ENCODE measurements at places on chromosomes 1 and 21. TPM values are rescaled to one million over a fixed set of nuclear protein-coding genes. Genes with fewer than 3 reads are reported as not detected.

GRCh38 chr1:226632169-226632879 lies 83.8 kb downstream of the STUM start:
- DNase-seq: peak; percentile 16

GRCh38 chr1:199152676-199153075 lies 513.8 kb downstream of the PTPRC start:
- no peak for DNase-seq

GRCh38 chr21:17406202-17406601 lies 106.6 kb upstream of the CXADR start:
- no peak for DNase-seq

- no peak for DNase-seq
Measured at GRCh38 chr1:161001525-161001924, 19.4 kb downstream of the F11R start.

GRCh38 chr1:91697416-91697815 lies 188.5 kb downstream of the TGFBR3 start:
- DNase-seq: no peak

DNA sequence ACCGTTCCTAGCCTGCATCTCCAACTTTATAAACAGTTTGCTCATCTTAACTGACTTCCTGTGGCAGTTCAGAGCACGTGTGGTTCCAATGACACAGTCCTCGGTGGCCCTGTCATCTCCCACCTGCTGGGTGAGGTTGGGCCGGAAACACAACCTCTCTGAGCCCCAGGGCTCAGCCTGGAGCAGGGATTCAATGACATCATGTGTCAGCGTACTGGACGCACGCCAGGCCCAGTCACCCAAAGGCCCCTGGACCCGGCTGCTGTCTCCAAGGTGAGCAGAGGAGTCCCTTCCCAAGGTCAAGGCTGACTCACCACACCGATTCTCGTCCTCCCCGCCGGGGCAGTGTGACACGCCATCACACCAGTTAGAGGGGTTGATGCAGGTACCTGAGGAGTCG lies 19.9 kb downstream of the TMPRSS2 start:
- no peak for DNase-seq

- DNase-seq: peak; percentile 74
Measured at GRCh38 chr1:31739346-31739745, 24.8 kb downstream of the ADGRB2 start.

GRCh38 chr1:3669971-3670431 lies 17.7 kb downstream of the TP73 start:
- no peak for DNase-seq

DNA sequence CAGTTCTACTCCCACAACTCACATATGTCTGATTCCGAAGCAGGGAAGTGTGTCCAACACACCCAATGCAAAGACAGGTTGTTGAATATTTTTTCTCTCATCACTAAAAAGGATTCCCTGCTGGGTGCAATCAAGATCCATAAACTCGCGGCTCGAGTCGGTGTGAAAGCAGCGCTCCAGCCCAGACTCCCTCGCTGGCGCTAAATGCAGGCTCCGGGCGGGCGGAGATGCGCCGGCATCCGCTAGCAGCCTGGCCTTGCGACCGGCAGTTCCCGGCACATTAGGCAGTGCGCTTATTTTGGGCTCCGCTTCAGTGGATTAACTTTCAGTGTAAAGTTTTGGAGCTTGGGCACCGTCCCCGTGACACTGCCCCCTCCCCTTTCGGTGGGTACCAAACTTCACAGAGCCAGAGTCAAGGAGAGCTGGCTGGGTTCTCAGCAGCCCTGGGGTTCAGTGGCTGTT lies 87.7 kb upstream of the POU3F1 start:
- DNase-seq: no peak

GRCh38 chr1:32714277-32714676 lies 11.7 kb upstream of the SYNC start:
- DNase-seq: peak; percentile 35

DNA sequence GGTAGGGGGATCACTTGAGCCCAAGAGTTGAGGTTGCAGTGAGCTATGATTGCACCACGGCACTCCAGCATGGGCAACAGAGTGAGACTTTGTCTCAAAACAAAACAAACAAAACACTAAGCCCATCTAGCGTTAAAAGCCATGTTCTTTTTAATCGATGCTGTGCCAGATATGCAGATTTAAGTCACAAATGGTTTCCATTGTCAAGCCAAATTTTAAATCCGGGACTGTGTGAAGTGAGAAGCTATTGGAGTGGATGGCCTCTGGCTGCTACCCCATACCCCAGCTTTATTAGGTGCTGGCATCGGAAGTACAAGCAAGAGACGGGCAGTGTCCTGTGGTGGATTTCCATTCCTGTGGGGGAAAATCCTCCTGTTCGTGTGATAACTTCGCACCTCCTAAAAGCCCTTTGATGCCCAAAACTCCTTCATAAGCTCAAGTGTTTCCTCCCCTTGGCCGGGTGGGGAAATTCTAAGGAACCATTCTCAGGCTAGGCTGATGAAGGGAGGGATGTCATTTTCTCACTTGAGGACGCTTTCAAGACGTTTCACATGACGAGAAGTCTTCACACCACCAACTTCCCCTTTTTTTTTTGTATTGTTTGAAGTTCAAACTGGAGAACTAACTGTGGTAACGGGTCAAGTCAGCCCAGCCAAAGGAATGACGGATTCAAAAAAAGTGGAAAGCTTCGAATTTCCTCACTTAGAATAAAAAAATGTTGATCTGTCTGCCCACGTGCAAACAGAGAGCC lies 140.8 kb downstream of the KAZN start:
- DNase-seq: no peak

DNA sequence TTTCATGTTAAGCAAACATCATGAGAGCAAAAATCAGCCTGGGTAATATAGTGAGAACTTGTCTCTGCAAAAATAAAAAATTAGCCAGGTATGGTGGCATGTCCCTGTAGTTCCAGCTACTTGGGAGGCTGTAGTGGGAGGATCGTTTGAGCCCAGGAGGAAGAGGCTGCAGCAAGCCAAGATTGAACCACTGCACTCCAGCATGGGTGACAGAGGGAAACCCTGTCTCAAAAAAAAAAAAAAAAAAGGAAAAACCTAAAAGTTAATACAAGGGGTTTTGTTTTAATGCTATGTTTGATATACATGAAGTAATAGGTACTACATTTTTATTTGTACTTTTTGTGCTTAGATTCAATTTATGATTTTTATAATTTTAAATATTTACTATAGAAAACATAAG lies 27.1 kb upstream of the SLC35A3 start:
- DNase-seq: no peak

GRCh38 chr1:38497921-38498656 lies 361.5 kb downstream of the RRAGC start:
- no peak for DNase-seq

GRCh38 chr1:160744199-160744851 lies 5.3 kb downstream of the SLAMF7 start:
- DNase-seq: no peak

GRCh38 chr1:155125946-155126555 lies 1.6 kb upstream of the EFNA1 start:
- DNase-seq: peak; percentile 90

- DNase-seq: no peak
Measured at GRCh38 chr1:30253807-30254440, 469.5 kb downstream of the MATN1 start.

GRCh38 chr1:7755448-7755847 lies 15.6 kb upstream of the VAMP3 start:
- DNase-seq: no peak

DNA sequence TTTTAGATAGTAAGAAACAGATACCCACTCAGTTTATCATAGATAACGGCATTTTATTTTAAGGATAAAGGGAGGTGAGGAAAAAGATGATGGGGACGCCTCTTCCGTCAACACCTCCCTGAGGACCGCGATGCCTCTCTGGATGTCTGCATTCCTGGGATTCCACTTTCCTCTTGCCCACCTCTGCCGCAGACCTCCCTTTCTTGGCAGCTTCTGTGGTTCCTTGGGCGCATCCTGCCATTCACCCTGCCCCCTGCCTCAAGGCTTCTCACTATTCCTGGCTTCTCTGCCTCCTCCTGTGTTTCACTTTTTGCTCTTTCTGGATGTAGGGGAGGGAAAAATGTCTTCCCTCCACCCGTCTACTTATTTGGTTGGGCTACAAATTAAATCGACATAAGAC lies 19.9 kb downstream of the HUNK start:
- no peak for DNase-seq

GRCh38 chr1:27633298-27633610 lies 1.7 kb downstream of the FGR start:
- no peak for DNase-seq

GRCh38 chr1:59404796-59405195 lies 107.9 kb downstream of the FGGY start:
- no peak for DNase-seq

GRCh38 chr1:33036051-33036525 lies 595 bp downstream of the AK2 start:
- DNase-seq: no peak

- DNase-seq: no peak
Measured at GRCh38 chr21:37032877-37033471, 26.5 kb downstream of the RIPPLY3 start.

- DNase-seq: no peak
Measured at GRCh38 chr1:63486629-63487028, 36.4 kb downstream of the ITGB3BP start.

DNA sequence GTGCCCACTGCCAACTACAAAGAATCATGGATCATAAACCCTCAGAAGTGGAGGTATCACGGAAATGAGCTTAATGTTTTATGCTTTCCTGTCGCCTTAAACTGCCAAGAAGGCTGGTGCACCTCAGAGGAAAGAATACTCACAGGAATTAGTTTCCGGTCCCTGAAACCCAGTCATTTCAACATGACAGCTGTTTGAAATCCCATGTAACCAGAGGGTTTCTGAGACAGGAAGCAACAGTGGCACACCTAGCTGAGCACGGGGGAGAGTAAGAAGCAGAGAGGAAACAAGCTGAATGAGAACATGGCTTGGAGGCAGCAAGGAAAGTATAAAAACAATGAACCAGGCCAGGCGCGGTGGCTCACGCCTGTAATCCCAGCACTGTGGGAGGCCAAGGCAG lies 3.9 kb downstream of the JAK1 start:
- DNase-seq: no peak

- no peak for DNase-seq
Measured at GRCh38 chr1:203629016-203629506, 2.4 kb downstream of the ATP2B4 start.

- no peak for DNase-seq
Measured at GRCh38 chr1:185069202-185069772, 23.9 kb downstream of the RNF2 start.

GRCh38 chr1:167126317-167126716 lies 32.4 kb downstream of the STYXL2 start:
- no peak for DNase-seq

DNA sequence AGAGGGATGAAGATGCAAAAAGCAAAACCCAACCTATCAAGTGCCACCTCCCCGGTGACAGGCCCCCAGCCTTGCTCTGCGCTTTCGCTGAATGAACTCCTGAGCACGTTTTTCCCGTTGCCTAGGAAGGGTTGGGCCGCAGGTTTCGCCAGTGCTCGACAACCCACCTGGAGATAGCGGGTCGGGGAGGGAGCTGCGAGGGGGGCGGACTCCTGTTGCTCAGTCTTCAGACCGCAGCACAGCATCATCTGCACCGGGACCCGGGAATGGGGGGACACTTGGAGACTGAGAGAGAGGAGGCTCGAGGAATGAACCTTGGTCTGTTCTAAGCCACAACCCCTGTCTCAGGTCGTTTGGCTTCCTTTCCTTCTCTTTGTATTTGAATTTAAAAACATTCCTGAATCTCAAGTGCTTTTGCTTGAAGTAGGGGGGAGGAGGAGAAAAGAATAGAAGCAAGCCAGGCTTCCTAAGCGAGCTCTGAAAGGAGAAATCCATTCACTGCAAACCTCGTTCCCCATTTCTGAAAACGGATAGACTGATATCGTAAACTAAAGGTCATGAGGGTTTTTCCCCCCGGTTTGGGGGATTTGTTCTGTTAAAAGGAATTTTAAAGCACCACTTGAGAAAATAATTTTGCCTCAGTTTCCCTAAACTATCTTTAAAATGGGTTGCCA lies 1.2 kb downstream of the AK5 start:
- no peak for DNase-seq

- no peak for DNase-seq
Measured at GRCh38 chr1:18344755-18345154, 136.0 kb upstream of the KLHDC7A start.

The RPS6KA1 gene
- total RNA-seq: 173 TPM

The BRDT gene
- not detected for total RNA-seq

The PPFIA4 gene
- total RNA-seq: 0.58 TPM

The TMPRSS15 gene
- not detected for total RNA-seq

The GJA8 gene
- not detected for total RNA-seq

The SPRR2B gene
- total RNA-seq: not detected

The FCRL6 gene
- 0.14 TPM for total RNA-seq

The TEDDM1 gene
- not detected for total RNA-seq

The PRAMEF15 gene
- not detected for total RNA-seq

The KCNE1 gene
- 0.59 TPM for total RNA-seq

The ACTN2 gene
- total RNA-seq: not detected

The TDRD10 gene
- total RNA-seq: 1.0 TPM

The SCAF4 gene
- 33.3 TPM for total RNA-seq

Measured in left colon (tissue), 2 donors.